SJSA1 (cell line): ENCODE measurements at places on chromosomes 7 and 10.

DNA sequence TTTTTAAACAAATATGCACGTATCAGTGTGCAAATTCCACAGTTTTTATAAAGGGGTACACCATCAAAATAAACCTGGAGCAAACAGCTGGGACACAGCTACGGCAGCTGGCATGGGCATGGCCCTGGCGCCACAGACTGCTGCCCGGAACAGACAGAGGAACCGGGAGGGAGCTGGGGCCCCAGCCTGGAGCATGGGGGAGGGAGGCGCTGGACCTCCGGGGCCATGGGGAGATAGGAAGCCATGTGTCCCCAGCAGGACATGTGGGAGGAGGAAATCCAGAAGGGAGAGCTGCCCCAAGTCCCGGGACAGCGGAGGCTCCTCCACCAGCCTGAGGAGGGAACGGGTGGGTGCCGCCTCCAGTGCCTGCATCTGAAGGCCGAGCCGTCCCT is 180.1 kb downstream of the MAD1L1 start:
- H3K27me3 ChIP-seq: no peaks in the 10 kb centered on the region
- H3K27ac ChIP-seq: no peak overlapping the region
- no peak overlapping the region for H3K4me3 ChIP-seq
- H3K36me3 ChIP-seq: no peaks in the 10 kb centered on the region

- no peak overlapping the region for H3K27ac ChIP-seq
- no peak overlapping the region for H3K4me3 ChIP-seq
- H3K4me1 ChIP-seq: no peaks in the 10 kb centered on the region
These were observed 297.8 kb downstream of the ELMO1 start for GRCh38 chr7:37150856-37151255.

GRCh38 chr7:28858206-28858605 is 99.9 kb downstream of the TRIL start:
- H3K4me1 ChIP-seq: peaks cover 7% of the 10 kb centered on the region
- no peak overlapping the region for H3K4me3 ChIP-seq
- peaks cover 12% of the 10 kb centered on the region for H3K27me3 ChIP-seq
- DNase-seq: no peak
- no peaks in the 10 kb centered on the region for H3K36me3 ChIP-seq
- no peak overlapping the region for H3K27ac ChIP-seq

DNA sequence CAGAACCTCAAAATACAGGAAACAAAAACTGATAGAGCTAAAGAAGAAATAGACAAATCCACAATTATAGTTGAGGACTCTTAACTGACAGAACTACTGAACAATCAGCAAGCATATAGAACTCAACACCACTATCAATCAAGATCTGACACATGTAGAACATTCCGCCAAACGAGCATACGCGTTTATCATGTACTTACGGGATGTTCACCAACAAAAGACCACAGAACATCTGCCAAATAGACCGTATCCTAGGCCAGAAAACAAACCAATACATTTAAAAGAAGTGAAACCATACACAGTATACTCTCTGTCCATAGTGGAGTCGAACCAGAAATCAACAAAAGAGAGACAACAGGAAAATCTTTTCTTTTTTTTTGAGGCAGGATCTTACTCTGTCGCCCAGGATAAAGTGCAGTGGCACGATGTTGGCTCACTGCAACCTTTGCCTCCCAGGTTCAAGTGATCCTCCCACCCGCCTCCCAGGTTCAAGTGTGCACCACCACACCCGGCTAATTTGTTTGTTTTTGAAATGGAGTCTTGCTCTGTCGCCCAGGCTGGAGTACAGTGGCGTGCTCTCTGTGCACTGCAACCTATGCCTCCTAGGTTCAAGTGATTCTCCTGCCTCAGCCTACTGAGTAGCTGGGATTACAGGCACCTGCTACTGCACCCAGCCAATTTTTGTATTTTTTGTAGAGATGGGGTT is 5.1 kb downstream of the GNA12 start:
- peaks cover 85% of the 10 kb centered on the region for H3K36me3 ChIP-seq
- no peak for DNase-seq
- H3K4me1 ChIP-seq: peaks cover 22% of the 10 kb centered on the region
- no peak overlapping the region for H3K4me3 ChIP-seq
- H3K27me3 ChIP-seq: no peaks in the 10 kb centered on the region

DNA sequence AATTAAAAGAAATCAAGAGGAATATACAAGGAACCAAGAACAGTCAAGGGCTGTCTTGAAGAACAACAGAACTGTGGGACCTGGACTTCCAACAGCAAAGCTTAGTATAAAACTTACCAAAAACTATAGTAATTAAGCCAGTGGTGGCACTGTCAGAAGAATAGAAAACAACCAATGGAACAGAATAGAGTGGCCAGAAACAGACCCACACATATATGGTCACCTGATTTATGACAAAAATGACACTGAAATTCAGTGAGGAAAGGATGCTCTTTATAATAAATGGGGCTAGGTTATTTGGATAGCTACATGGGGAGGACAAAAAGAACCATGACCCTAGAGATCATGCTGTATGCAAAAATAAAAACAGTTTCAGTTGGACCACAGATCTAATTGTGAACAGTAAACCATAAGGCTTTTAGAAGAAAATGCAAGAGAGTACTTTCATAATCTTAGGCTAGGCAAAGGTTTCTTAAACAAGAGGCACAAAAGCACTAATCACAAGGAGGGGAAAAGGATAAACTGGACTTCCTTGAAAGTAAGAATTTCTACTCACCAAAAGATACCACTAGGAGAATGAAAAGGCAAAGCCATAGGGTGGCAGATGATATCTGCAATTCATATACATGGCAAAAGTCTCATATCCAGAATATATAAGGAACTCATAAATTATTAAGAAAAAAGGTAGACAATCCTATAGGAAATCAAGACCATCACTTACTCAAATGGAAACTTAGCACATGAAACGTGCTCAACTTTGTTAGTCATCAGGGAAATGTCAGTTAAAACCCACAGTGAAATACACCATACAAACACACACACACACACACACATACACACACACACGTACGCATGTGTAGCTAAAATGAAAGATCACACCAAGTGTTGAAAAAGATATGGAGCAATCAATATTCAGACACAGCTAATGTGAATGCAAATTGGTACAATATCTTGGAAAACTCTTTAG is 20.8 kb downstream of the HYCC1 start:
- DNase-seq: no peak
- no peak overlapping the region for H3K4me3 ChIP-seq
- peaks cover 17% of the 10 kb centered on the region for H3K4me1 ChIP-seq
- no peaks in the 10 kb centered on the region for H3K27me3 ChIP-seq
